ENCODE measurements at places on chromosomes 12 and 14. TPM values are rescaled to one million over a fixed set of nuclear protein-coding genes. Genes with fewer than 3 reads are reported as not detected.

Gene SUOX
- 10.4 TPM for total RNA-seq

Gene DYRK4
- total RNA-seq = 28.6 TPM

Gene TRPV4
- 1.7 TPM for total RNA-seq

Gene KRT3
- not detected for total RNA-seq

Gene OR4N2
- total RNA-seq = not detected

Gene SLC7A7
- total RNA-seq = 21.4 TPM

Gene KCNH5
- under 0.01 TPM for total RNA-seq

Gene TRIM9
- 0.28 TPM for total RNA-seq

Gene EFS
- total RNA-seq = 4.6 TPM

Gene CDKN3
- total RNA-seq = 9.9 TPM

Gene GLIPR1L2
- total RNA-seq = 0.19 TPM

Gene FGFR1OP2
- 71.6 TPM for total RNA-seq

Gene TPH2
- not detected for total RNA-seq

Gene REM2
- not detected for total RNA-seq

Gene TECPR2
- total RNA-seq = 16.5 TPM

Gene CSAD
- 5.0 TPM for total RNA-seq

Gene CLEC2A
- total RNA-seq = not detected

Gene KCNA5
- total RNA-seq = not detected

Gene MMAB
- 19.2 TPM for total RNA-seq

Gene GMFB
- total RNA-seq = 144 TPM

Gene TAS2R30
- total RNA-seq = 4.2 TPM

Gene ABHD12B
- not detected for total RNA-seq

Gene AQP2
- total RNA-seq = not detected

Gene TAS2R42
- not detected for total RNA-seq

Gene ANG
- total RNA-seq = 10.1 TPM

Gene SLC10A1
- not detected for total RNA-seq

Gene CD163
- total RNA-seq = under 0.01 TPM

Gene FGF6
- total RNA-seq = not detected

Gene RXYLT1
- 17.8 TPM for total RNA-seq
